GM12878 (cell line): ENCODE measurements at places on chromosomes 5 and 9. TPM values are rescaled to one million over a fixed set of nuclear protein-coding genes. Genes with fewer than 3 reads are reported as not detected.

Gene STX17
- total RNA-seq = 23.6 and 29.3 TPM in 2 replicates

Gene SH2D3C
- 21.0 and 23.5 TPM in 2 replicates for total RNA-seq

Gene AIF1L
- 0.15 TPM in 1 of 2 replicates, not detected in the other for total RNA-seq

Gene OR1J1
- total RNA-seq = not detected in 2 replicates
